ENCODE measurements at places on chromosomes 13 and 19.

GRCh38 chr13:71661921-71662320 lies 205.1 kb downstream of the DACH1 start:
- no peaks in the 10 kb centered on the region for H3K27me3 ChIP-seq
- no peaks in the 10 kb centered on the region for H3K36me3 ChIP-seq
- H3K27ac ChIP-seq: no peak overlapping the region
- no peaks in the 10 kb centered on the region for H3K4me1 ChIP-seq
- H3K4me3 ChIP-seq: no peak overlapping the region

DNA sequence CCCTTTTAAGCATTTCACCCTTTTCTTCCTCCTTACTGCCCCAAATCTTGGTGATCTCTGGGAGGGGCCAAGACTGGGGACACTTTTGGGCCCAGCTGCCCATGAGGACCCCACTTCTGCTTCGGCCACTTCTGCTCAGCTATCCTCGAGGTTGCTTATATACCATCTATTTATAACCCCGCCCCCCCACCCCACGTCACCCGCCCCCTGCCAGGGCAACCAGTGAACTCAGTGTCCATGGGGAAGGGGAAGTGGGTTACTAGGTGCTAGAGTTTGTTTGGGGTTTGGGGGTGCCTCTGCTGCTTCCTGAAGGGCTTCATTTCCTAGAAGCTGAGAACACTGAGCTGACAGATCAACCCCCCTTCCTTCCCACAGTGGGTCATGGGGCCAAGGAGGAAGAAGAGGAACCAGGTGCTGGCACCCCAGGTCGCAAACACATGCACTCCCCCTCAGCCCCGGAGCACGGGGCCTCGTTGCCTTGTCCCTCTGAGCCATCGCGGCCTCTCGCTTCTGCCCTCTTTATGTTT lies 6.1 kb upstream of the ADGRE5 start:
- no peaks in the 10 kb centered on the region for H3K36me3 ChIP-seq
- H3K27ac ChIP-seq: no peak overlapping the region
- no peak for DNase-seq

GRCh38 chr13:22178878-22179277 lies 508.0 kb downstream of the FGF9 start:
- no peaks in the 10 kb centered on the region for H3K27me3 ChIP-seq
- no peak for DNase-seq
- no peak overlapping the region for H3K4me3 ChIP-seq
- H3K36me3 ChIP-seq: no peaks in the 10 kb centered on the region

- no peaks in the 10 kb centered on the region for H3K36me3 ChIP-seq
- H3K4me3 ChIP-seq: no peak overlapping the region
- no peak for DNase-seq
- H3K4me1 ChIP-seq: peaks cover 5% of the 10 kb centered on the region
- H3K27ac ChIP-seq: no peak overlapping the region
These were observed 42.2 kb downstream of the IFT88 start for GRCh38 chr13:20609145-20609544.

DNA sequence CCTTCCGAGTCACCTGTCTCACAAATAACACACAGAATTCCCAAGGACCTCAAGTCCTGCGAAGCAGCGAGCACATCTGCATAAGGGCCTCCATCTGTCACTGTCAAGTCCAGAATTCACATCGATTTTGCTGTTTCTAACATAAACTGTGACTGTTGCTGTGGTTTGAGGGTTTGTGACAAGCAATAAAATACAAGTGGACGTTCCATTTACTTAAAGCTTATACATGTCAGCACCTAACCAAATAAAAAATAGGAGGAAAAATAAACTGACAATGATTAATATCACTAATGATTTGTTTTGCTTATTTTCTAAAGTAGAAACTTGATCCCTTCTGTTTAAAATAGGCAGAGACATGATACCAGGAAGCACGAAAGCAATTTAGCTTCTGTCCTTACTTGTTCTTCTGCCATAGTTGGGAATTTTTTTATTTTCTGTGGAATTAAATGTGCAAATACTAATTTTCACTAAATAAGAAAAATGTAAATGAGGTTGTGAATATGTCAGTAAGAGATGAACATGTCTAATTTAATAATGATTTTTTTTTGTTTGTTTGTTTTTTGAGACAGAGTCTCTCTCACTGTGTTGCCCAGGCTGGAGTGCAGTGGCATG lies 279.1 kb downstream of the FGF9 start:
- H3K27ac ChIP-seq: no peak overlapping the region
- no peaks in the 10 kb centered on the region for H3K27me3 ChIP-seq
- no peaks in the 10 kb centered on the region for H3K36me3 ChIP-seq
- H3K4me3 ChIP-seq: no peak overlapping the region

GRCh38 chr13:58598241-58598640 lies 966.7 kb downstream of the PCDH17 start:
- H3K4me3 ChIP-seq: no peak overlapping the region
- no peak for DNase-seq
- no peak overlapping the region for H3K27ac ChIP-seq
- H3K36me3 ChIP-seq: no peaks in the 10 kb centered on the region
- peaks cover 2% of the 10 kb centered on the region for H3K4me1 ChIP-seq

GRCh38 chr19:48329167-48329891 lies 4.0 kb downstream of the EMP3 start:
- no peak for DNase-seq
- H3K4me3 ChIP-seq: no peak overlapping the region
- 0 out of 2 replicates have a peak, but pooled peaks cover 2% of the 10 kb centered on the region for H3K27me3 ChIP-seq
- peaks cover 10% of the 10 kb centered on the region for H3K4me1 ChIP-seq
- H3K36me3 ChIP-seq: no peaks in the 10 kb centered on the region
- no peak overlapping the region for H3K27ac ChIP-seq

- no peak overlapping the region for H3K4me3 ChIP-seq
- peaks cover 7% of the 10 kb centered on the region for H3K36me3 ChIP-seq
- no peak overlapping the region for H3K27ac ChIP-seq
- H3K4me1 ChIP-seq: no peaks in the 10 kb centered on the region
These were observed 8.2 kb upstream of the ZNF527 start for GRCh38 chr19:37362733-37363132.

DNA sequence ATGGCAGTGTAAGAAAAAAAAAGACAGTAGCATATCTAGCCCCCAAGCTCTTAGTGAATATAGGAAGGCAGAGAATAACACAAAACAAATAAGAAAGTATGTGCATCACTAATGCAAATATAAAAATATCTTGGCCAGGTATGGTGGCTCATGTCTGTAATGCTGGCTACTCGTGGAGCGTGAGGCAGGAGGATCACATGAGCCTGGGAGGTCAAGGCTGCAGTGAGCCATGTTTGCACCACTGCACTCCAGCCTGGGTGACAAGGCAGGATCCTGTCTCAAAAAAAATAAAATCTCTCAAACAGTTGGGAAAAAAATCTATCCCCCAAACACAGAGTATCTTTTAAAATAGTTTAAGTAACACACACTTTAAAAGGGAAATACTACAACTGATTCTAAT lies 17.4 kb downstream of the SPART start:
- H3K27ac ChIP-seq: no peak overlapping the region
- no peaks in the 10 kb centered on the region for H3K27me3 ChIP-seq
- H3K4me3 ChIP-seq: no peak overlapping the region
- H3K4me1 ChIP-seq: peaks cover 7% of the 10 kb centered on the region

GRCh38 chr13:84959818-84960217 lies 839.4 kb downstream of the SLITRK6 start:
- H3K27ac ChIP-seq: no peak overlapping the region
- no peak overlapping the region for H3K4me3 ChIP-seq
- no peaks in the 10 kb centered on the region for H3K36me3 ChIP-seq
- DNase-seq: no peak
- no peaks in the 10 kb centered on the region for H3K27me3 ChIP-seq

All from H1 (cell line).